ENCODE measurements at places on chromosomes 13 and 19. TPM values are rescaled to one million over a fixed set of nuclear protein-coding genes. Genes with fewer than 3 reads are reported as not detected.

TMC4 gene
- total RNA-seq = not detected

CBARP gene
- total RNA-seq = 4.4 TPM

GRWD1 gene
- 49.9 TPM for total RNA-seq

TDRD12 gene
- total RNA-seq = 0.05 TPM

ZNF677 gene
- total RNA-seq = 7.7 TPM

NLRP9 gene
- total RNA-seq = not detected

HCN2 gene
- 0.42 TPM for total RNA-seq

Data from M059J (cell line).